ENCODE measurements at places on chromosomes 1 and 21.

- no peak for DNase-seq
- H3K27me3 ChIP-seq, result peaks cover 46% of the 10 kb centered on the region
- no peaks in the 10 kb centered on the region for H3K4me1 ChIP-seq
- H3K36me3 ChIP-seq, result no peaks in the 10 kb centered on the region
- H3K4me3 ChIP-seq, result no peak overlapping the region
Observed at GRCh38 chr1:13593511-13594131, 10.0 kb downstream of the PDPN start.

DNA sequence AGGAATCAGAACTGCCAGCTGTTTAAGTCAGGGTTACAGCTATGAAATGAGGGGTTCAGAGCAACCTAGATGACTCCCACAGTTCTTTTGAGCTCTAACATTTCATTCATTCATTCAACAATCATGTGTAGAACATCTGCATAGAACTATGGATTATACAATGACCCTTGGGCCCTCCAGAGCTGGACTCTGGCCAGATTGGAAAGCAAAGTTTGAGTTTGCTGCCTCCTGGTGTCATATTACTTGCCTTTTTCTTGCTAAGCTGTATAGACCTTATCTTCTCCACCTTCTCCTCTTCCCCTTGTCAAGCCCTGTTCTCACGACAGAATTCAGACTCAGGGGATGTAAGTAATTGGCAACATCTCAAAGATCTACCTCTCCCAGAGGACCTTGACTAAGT, 4.0 kb downstream of the CASQ2 start:
- no peak overlapping the region for H3K4me3 ChIP-seq
- H3K27me3 ChIP-seq, result no peaks in the 10 kb centered on the region
- H3K27ac ChIP-seq, result no peak overlapping the region

DNA sequence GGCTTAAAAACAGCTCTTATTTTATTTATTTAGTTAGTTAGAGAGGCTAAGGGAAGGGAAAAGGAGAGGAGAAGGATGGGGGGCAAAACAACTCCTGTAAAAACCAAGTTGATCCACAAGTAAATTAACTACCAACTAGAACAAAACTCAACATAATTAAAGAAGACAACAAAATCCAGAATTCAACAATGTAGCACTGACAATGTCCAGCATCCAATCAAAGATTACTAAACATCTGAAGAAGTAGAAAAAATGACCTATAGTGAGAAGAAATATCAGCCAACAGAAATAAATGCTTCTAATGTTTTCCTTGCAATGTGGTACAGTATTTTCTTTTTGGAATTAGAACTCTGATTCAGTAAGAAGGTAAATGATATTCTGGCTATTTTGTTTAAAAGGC, 160.1 kb downstream of the CDC7 start:
- peaks cover 7% of the 10 kb centered on the region for H3K27me3 ChIP-seq
- H3K27ac ChIP-seq, result no peak overlapping the region
- H3K4me1 ChIP-seq, result no peaks in the 10 kb centered on the region
- H3K4me3 ChIP-seq, result no peak overlapping the region

- no peak overlapping the region for H3K27ac ChIP-seq
- DNase-seq, result no peak
Observed at GRCh38 chr1:55146781-55147180, 68.4 kb downstream of the USP24 start.

Data from SK-N-SH (cell line).